Progenitor cell of endocrine pancreas (in vitro differentiated cells): ENCODE measurements at places on chromosomes 2 and 18. TPM values are rescaled to one million over a fixed set of nuclear protein-coding genes. Genes with fewer than 3 reads are reported as not detected.

DNA sequence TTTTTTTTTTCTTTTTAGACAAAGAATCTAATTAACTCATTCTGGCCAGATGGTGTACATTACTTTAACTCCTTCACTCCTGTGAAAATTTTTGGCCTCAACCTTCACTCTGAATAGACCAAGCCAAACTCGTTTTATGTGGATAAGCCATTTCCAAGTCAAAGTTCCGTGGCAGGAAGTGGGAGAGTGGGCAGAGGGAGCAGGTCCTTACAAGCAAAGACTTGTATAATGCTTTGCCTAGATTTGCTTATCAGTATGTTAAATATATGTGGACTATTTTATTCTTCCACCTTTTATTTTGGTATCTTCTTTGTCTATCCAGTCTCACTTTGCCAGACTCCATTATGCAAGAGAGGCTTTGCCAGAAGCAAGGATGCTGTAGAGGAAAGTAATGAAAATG lies 178.1 kb upstream of the TNP1 start:
- H3K27ac ChIP-seq = no peak overlapping the region
- H3K4me3 ChIP-seq = no peak overlapping the region
- H3K4me1 ChIP-seq = peaks cover 3% of the 10 kb centered on the region
- no peak for DNase-seq

DNA sequence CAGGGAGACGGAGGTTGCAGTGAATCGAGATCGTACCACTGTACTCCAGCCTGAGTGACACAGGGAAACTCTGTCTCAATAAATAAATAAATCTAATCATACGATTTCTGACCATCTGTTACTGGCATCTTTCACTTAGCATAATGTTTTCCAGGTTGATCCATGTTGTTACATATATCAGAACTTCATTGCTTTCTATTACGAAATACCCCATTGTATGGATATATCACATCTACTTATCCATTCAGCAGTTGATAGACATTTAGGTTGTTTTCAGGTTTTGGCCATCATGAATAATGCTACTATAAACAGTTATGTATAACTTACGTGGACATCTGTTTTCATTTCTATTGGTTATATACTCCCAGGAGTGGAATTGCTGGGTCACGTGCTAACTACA lies 303.9 kb downstream of the PAX3 start:
- no peak for DNase-seq
- no peaks in the 10 kb centered on the region for H3K4me1 ChIP-seq
- H3K4me3 ChIP-seq = no peak overlapping the region
- H3K27ac ChIP-seq = no peak overlapping the region

- no peak for DNase-seq
- H3K4me3 ChIP-seq = no peak overlapping the region
- H3K27ac ChIP-seq = peak overlapping the region; percentile 63
- H3K27me3 ChIP-seq = no peaks in the 10 kb centered on the region
- no peaks in the 10 kb centered on the region for H3K36me3 ChIP-seq
- H3K4me1 ChIP-seq = peaks cover 62% of the 10 kb centered on the region
Observed at GRCh38 chr18:45014047-45014501, 333.4 kb downstream of the SETBP1 start.

- H3K36me3 ChIP-seq = no peaks in the 10 kb centered on the region
- H3K4me1 ChIP-seq = peaks cover 4% of the 10 kb centered on the region
- H3K4me3 ChIP-seq = no peak overlapping the region
- DNase-seq = no peak
Observed at GRCh38 chr2:177568893-177569292, 176.3 kb downstream of the AGPS start.

DNA sequence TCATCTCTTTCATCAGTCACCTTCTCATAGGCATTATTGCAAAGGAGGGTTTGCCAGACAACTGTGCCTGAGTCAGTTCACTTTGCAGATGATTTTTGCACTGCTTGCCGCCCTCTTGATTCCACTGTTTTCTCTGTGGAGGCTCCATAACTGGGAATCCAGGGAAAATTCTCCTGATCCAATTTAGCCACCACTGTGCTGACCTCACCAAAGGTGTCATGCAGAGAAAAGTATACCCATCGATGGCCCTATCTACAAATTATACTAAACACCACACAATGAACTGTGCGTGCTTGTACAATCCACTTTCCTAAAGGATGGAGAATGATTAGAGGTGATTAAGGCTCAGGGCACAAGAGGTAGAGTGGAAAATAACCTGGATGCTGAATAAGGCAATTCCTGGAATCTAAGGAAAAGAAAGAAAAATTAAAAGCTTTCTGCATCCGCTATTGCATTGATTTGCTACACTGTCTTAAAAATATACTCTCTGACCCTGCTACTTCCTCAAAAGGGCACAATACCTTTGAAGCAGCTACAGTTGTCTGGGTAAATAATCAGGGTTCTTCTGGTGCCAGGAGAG lies 409.4 kb downstream of the RIT2 start:
- DNase-seq = no peak
- H3K36me3 ChIP-seq = no peaks in the 10 kb centered on the region
- H3K27me3 ChIP-seq = no peaks in the 10 kb centered on the region
- H3K4me1 ChIP-seq = peaks cover 11% of the 10 kb centered on the region
- H3K4me3 ChIP-seq = no peak overlapping the region

GRCh38 chr2:57093020-57093419 lies 909.2 kb downstream of the CCDC85A start:
- no peaks in the 10 kb centered on the region for H3K27me3 ChIP-seq
- no peaks in the 10 kb centered on the region for H3K36me3 ChIP-seq
- H3K4me3 ChIP-seq = no peak overlapping the region
- no peak for DNase-seq
- no peak overlapping the region for H3K27ac ChIP-seq

GRCh38 chr2:188975497-188976102 lies 1.4 kb downstream of the COL3A1 start:
- H3K27me3 ChIP-seq = no peaks in the 10 kb centered on the region
- no peaks in the 10 kb centered on the region for H3K4me1 ChIP-seq
- H3K36me3 ChIP-seq = no peaks in the 10 kb centered on the region
- H3K27ac ChIP-seq = no peak overlapping the region
- peak overlapping the region; percentile 31 for H3K4me3 ChIP-seq

GRCh38 chr2:31268344-31268743 lies 34.4 kb downstream of the EHD3 start:
- DNase-seq = no peak
- no peaks in the 10 kb centered on the region for H3K27me3 ChIP-seq
- H3K4me1 ChIP-seq = no peaks in the 10 kb centered on the region
- H3K36me3 ChIP-seq = peaks cover 1% of the 10 kb centered on the region
- H3K4me3 ChIP-seq = no peak overlapping the region

The FEZ2 gene
- total RNA-seq = 28.7 and 36.1 TPM in 2 replicates

DNA sequence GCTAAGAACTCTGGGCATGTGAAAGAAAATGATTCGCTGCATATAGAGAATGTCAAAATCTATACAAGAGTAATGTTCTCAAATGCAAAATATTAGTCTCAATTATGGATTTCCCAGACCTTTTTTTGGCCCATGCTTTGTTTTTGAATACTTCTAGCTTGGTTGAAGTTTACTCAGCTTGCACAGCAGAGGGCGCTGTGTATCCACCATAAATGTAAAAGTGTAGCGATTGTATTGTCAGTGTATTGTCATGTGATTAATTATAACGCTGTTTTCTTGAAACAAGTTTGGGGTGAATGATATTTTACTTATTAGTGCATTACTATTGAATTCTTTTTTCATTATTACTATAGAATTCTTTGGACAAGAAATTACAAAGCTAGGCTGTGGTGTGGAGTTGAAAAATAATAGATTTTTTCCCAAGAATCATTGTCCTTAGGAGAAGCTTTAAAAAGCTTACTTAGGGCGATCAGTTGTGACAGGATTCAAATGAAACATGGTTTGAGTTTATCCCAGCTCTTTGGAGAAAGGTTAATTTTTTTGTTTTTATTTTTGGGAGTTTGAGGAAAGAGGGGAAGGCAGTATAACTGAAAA lies 98.3 kb downstream of the PIK3C3 start:
- H3K27ac ChIP-seq = no peak overlapping the region
- H3K27me3 ChIP-seq = no peaks in the 10 kb centered on the region
- H3K36me3 ChIP-seq = peaks cover 24% of the 10 kb centered on the region
- DNase-seq = peak; percentile 19
- peaks cover 18% of the 10 kb centered on the region for H3K4me1 ChIP-seq

GRCh38 chr2:44546459-44547127 lies 184.8 kb downstream of the CAMKMT start:
- H3K4me3 ChIP-seq = no peak overlapping the region
- peaks cover 4% of the 10 kb centered on the region for H3K36me3 ChIP-seq
- no peak for DNase-seq
- H3K27ac ChIP-seq = no peak overlapping the region
- H3K27me3 ChIP-seq = no peaks in the 10 kb centered on the region

The CPS1 gene
- total RNA-seq = 3.3 and 4.9 TPM in 2 replicates

The FAHD2A gene
- total RNA-seq = 28.8 and 31.1 TPM in 2 replicates

DNA sequence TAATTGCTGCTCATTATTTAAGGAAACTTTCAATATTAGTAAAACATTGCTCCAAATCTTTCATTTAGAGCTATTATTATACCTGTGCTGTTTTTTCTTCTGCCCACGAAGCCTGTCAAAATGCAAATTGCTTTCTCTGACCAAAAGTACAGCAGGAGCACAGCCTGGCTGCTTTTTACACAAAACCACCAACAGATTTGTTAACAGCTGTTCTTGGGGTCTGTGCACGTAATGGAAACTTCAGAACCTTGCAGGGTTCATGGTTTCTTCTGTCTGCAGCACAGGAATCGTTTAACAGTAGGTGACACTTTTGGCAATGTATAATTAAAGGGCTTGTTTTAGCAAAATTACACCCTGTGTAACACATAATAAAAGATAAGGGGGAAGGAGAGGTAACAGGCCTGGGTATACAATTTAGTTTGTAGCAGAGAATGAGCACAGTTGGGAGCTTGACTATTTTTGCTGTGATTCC lies 447.3 kb downstream of the KCNJ3 start:
- peaks cover 38% of the 10 kb centered on the region for H3K4me1 ChIP-seq

GRCh38 chr2:178208817-178209216 lies 14.5 kb downstream of the OSBPL6 start:
- no peak overlapping the region for H3K27ac ChIP-seq
- no peaks in the 10 kb centered on the region for H3K36me3 ChIP-seq
- H3K4me1 ChIP-seq = peaks cover 3% of the 10 kb centered on the region
- DNase-seq = no peak
- peaks cover 10% of the 10 kb centered on the region for H3K27me3 ChIP-seq

DNA sequence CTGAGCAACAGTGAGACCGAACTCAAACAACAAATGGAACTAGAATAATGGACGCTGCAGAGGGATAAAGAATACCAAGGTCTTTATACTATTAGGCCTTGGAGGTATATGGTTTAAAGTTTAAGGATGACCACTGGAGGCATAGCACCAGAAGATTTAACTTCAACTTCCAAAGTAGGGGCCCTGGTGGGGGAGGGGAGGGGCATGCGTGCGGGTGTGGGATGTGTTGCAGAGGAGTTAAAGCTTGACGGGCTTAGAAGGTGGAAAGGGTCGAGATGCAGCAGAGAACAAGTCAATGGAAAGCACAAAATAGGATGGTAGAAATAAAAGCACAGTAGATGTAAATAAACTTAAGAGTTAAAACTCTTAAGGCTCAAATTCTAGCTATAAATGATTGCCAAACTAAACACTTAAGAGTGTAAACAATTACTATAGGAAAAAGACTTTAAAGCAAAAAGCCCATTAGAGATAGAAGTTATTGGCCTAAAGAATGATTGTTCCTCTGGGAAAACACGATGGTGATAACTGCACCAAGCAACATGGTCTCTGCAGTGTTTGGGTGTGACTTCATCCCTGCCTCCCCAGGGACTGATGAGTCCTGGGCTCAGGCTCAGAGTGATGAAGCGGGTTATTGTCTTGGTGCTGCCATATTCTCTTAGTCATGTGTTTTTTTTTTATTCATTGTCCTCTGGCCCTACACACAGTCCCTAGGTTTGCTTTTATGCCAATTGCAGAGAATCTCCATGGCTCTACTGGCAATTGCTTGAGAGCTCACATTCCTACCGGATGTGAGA lies 13.0 kb downstream of the RRM2 start:
- H3K27ac ChIP-seq = no peak overlapping the region
- DNase-seq = no peak
- H3K27me3 ChIP-seq = no peaks in the 10 kb centered on the region
- peaks cover 4% of the 10 kb centered on the region for H3K36me3 ChIP-seq
- no peak overlapping the region for H3K4me3 ChIP-seq
- H3K4me1 ChIP-seq = peaks cover 4% of the 10 kb centered on the region

The LINC00305 gene
- total RNA-seq = 0.71 and 1.6 TPM in 2 replicates

DNA sequence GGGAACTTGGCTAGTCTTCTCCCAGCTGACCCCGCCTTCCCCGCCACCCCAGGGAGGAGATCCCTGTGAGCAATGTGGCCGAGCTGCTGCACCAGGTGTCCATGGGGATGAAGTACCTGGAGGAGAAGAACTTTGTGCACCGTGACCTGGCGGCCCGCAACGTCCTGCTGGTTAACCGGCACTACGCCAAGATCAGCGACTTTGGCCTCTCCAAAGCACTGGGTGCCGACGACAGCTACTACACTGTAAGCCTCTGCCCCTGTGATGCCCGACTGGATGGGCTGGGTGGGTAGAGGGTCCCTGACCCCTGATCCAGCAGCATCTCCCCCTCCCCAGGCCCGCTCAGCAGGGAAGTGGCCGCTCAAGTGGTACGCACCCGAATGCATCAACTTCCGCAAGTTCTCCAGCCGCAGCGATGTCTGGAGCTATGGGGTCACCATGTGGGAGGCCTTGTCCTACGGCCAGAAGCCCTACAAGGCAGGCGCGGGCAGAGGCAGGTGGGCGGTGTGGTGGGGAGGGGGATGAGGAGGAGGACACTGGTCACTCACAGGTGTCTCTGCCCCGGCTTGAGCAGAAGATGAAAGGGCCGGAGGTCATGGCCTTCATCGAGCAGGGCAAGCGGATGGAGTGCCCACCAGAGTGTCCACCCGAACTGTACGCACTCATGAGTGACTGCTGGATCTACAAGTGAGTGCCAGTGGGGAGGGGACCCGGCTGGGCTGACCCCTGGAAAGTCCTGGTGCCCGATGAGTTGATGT lies 24.2 kb downstream of the ZAP70 start:
- no peak overlapping the region for H3K4me3 ChIP-seq
- no peak for DNase-seq
- no peaks in the 10 kb centered on the region for H3K27me3 ChIP-seq
- H3K27ac ChIP-seq = no peak overlapping the region

GRCh38 chr2:232219496-232219870 lies 159.1 kb upstream of the ALPP start:
- no peak overlapping the region for H3K4me3 ChIP-seq
- H3K36me3 ChIP-seq = no peaks in the 10 kb centered on the region
- no peaks in the 10 kb centered on the region for H3K27me3 ChIP-seq
- no peak overlapping the region for H3K27ac ChIP-seq

GRCh38 chr2:134144081-134144596 lies 109.7 kb upstream of the MGAT5 start:
- no peak overlapping the region for H3K4me3 ChIP-seq
- peaks cover 50% of the 10 kb centered on the region for H3K4me1 ChIP-seq
- no peak for DNase-seq
- H3K27me3 ChIP-seq = no peaks in the 10 kb centered on the region
- peaks cover 6% of the 10 kb centered on the region for H3K36me3 ChIP-seq

DNA sequence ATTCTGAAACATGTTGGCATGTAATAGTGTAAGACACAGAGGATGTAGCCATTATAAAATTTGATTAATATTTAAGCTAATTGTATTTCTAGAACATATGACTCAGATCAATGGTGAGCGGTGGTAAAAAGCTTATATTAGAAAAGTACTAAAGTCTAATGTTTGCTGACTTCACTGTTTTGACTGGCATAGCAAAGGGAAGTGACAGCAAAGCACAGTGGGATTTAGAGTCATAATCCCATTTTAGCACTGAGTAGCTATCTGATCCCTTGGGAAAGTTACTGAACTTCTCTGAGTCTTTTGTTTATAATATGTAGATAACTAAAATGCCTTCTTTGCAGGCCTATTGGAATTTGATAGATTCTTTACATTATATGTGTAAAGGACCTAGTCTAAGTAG lies 60.4 kb downstream of the KIAA1328 start:
- H3K27me3 ChIP-seq = no peaks in the 10 kb centered on the region
- H3K4me3 ChIP-seq = no peak overlapping the region
- H3K27ac ChIP-seq = no peak overlapping the region
- DNase-seq = no peak

GRCh38 chr2:213161759-213162515 lies 10.5 kb upstream of the IKZF2 start:
- no peaks in the 10 kb centered on the region for H3K36me3 ChIP-seq
- no peak overlapping the region for H3K27ac ChIP-seq
- H3K4me3 ChIP-seq = no peak overlapping the region
